ENCODE measurements at places on chromosomes 7 and 10. TPM values are rescaled to one million over a fixed set of nuclear protein-coding genes. Genes with fewer than 3 reads are reported as not detected.

DNA sequence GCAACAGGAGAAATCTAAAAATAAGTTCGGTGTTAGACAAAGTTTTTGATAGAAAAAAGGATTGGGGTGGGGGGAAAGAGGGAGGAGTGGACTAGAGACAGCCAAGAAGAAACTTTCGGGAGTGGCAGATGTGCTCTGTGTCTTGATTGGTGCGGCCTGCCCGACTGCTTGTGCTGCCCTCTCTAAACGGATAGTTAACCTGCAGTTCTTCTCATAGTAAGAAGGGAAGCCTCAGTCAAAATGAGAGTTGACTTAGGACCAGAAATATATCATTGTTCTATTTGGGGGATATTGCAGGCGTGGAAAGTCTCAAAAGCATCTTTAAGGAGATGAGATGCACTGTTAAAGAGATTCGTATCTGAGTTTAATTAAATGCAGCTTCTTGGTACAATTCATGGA, 39.3 kb downstream of the UBE3C start:
- no peak for DNase-seq

DNA sequence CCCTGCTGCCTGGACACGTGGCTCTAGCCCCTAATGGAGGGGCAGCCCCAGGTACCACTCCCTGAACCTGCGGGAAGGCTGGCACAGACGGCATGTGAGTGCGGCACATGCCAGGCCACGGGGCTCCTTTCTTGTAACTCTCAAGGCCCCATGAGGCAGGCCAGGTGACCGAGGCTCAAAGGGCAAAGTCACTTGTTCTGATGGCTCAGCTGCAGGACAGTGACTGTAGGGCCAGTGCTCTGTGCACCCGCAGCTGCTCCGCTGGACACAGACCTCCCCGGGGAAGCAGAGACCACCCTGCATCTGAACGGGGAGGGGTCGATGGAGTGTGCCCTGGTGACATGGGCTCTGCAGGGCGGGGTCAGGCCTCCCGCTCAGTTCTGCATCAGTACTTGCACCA, 55.3 kb downstream of the PTPRE start:
- no peak for DNase-seq

DNA sequence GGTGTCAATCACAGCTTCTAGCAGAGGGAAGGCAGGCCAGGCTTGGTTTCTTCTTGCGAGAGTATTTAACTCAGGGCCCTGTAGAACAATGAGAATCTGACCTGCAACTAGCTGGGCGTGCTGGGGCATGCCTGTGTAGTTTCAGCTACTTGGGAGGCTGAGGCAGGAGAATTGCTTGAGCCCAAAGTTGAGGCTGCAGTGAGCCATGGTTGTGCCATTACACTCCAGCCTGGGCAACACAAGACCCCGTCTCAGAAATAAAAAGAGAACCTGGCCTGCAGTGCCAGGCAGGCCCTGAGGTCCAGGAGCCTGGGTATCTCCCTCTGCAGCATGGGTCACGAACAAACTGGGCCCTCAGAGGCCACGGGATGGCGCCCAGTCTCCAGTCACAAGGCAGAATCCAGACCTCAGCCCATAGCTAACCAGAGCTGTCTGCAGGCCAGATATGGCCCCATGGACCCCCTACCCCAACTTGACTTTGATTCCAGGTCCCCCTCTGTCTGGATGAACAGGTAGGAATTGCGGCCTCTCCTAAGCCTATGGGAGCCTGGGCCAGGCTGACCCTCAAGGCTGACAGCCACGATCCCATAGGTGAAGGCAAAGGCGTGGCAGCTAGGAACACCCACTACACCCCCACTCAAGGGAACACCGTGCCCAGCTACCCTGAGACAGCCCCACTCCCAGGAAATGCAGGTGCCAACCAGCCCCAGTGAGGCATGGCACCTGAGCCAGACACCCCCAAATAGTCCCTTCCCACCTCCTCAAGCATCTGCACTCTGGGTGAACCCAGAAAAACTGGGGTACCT, 102.7 kb upstream of the TNRC18 start:
- DNase-seq = no peak

- DNase-seq = no peak
Observed at GRCh38 chr7:132078891-132079735, 497.2 kb downstream of the PLXNA4 start.

DNA sequence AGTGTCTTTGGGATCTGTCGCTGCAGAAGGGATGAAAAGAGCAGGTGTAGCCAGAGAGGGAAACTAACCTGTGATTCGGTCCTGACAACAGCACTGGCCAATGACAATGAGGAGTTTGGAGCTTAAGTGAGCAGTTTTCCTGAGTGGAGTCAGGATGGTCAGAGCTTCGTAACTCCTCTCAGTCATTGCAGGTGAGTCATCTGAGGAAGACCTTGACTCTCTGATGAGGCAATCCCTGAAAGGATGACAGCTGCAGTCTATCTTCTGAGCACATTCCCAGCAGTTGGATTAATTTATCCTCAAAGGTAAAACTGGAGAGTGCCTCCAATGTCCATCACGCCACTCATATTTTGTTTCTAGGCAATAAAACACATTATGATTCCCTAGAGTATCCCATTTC, 401.9 kb downstream of the POM121L12 start:
- DNase-seq = no peak

DNA sequence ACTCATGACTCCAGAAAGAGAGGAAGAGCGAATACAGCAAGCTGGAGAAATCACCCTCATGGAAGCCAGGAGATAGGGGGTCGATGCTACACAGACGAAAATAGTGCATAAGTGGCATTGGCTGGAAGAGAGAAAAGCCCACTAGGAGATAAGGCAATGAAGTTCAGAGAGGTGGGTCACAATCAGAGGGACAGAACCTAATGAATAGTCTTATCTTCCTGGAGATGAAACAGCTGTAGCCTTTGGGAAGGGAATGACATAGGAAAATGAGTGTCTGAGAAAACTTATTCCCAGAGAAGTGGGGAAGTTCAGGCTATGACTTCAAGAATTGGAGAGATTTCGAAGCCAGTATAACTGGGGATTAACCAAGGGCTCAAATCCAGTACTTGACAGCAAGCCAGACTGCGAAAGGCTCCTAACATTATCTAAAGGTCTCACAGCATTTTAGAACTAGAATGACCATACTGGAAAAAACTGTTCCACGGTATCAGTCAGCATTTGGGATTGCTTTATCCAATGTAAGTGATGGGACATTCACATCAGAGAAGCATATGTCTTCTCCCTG, 211.1 kb downstream of the ZNF365 start:
- DNase-seq = no peak

- DNase-seq = no peak
Observed at GRCh38 chr10:12783293-12783692, 218.2 kb downstream of the CCDC3 start.

GRCh38 chr10:87723500-87723899, 63.8 kb downstream of the PAPSS2 start:
- DNase-seq = no peak

DNA sequence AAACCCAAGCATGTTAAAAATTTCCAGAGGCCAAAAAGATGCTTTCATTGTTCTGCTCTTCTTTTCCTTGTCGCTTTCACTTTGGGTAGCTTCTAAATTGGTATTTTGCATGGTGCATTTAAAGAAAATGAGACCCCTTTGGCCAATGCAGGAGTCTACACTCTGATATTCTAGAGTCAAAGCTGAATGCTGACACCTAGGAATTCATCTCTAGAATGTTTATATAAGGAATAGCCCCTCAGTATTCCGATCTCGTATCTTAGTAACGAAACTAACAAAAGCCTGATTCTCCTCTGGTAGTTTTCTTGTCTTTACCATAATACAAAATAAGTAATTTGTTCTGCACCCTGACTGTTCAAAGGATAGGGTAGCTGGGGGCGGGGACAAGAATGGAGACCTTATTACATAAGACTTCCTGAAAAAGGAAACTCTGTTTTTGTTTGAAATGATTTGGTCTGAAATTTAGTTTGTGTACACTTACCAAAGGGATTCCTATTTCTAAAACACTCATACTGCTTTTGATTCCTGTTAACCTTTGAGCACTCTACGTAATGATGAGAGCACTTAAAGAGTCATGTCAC, 17.1 kb downstream of the IKZF1 start:
- no peak for DNase-seq

- DNase-seq = no peak
Observed at GRCh38 chr7:83301416-83301815, 138.7 kb upstream of the PCLO start.

DNA sequence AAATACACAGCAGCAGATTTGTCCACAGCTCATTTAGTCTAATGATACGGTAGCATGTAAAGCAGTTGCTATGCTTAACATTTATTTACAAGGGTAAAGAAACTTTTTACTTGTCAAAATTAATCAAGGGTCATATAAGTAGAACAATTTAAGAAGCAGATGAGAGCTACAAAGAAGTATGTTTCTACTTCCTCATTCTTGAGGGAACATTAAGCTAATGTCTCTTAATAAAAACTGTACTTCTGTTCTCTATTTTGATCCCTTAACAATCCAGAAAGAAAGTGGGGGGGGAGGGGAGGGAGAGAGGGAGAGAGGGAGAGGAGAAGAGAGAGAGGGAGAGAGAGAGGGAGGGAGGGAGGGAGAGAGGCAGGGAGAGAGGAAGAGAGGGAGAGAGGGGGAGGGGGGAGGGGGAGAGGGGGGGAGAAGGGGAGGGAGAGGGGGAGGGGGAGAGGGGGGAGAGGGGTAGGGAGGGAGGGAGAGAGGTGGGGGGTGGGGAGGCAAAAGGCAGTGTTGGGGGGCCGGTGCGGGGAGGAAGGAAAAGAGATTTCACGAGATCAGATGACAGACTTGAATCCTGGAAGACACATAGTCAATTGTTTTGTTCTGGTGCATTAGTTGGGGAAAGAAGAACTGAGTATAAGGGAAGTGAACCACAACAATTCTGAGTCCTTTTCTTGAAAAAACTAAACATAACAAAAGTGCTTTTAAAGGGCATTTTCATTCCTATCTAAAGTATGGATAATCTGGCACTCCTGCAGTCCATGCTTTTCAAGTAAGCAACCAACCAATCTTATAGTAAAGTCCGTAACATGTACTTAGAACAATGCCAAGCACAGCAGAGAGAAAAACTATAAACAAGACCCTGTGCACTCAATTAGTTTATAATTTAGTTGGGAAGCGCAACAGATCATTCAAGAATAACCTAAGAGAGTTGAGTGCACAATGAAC, 128.0 kb downstream of the USP6NL start:
- DNase-seq = no peak

GRCh38 chr7:54841772-54842697, 83.0 kb upstream of the SEC61G start:
- peak; percentile 16 for DNase-seq

GRCh38 chr7:13466874-13467547, 522.5 kb downstream of the ETV1 start:
- DNase-seq = no peak

GRCh38 chr7:128710481-128710880, 28.7 kb upstream of the CALU start:
- DNase-seq = no peak

DNA sequence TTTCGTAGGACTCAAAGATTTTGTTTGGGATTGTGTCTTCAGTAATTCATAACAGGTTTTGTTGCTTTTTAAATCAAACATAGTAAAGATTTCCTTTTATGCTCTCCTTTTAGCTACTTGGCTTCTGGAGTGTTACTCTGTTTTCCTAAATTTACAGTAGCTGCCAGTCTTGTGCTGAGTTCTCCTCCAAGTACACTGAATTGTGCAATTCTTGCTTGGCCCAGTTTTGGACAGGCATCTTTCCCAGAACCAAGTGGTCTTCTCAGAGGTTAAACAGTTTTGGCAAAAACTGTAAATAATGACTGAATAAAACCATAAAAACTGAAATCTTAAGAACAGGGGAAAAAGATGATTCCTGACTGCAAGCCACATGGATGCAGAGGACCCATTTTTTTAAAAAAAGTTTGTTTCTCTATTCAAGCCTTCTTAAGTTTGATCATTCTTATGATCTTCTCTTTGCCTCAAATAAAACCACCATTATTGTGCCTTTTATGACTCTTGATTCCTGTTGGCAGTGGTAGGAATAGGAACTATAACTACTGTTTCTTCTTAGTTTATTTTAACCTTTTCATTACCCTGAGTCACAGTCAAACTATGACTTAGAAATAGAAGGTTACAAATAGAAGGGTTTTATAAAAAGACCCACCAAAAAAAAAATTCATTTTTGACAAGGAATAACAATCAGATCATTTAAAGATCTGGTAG, 88.0 kb downstream of the MDFIC start:
- DNase-seq = no peak

- DNase-seq = peak; percentile 40
Observed at GRCh38 chr10:110568055-110568735, 700 bp downstream of the SMC3 start.

DNA sequence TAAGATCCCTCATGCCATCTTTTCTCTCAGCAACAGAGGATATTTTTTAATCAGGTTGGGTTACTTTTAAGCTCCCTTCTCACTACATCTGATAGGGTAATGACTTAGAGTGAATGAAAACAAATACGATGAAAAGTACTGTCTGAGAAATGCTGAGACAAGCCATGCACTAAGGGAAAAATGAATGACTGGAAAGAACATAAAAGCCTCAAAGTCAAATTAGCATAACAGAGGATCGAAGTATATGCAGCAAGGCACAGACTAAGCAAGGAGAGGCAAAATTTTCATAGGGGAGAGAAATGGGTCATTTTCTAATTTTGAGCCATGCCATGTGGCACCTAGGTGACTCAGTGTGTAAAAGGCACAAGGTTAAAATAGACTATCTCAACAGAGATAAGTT, 8.5 kb upstream of the POT1 start:
- no peak for DNase-seq

GRCh38 chr10:132493756-132494290, 43.8 kb upstream of the INPP5A start:
- DNase-seq = no peak

- no peak for DNase-seq
Observed at GRCh38 chr7:42020061-42020460, 216.9 kb downstream of the GLI3 start.

GRCh38 chr7:95141755-95142154, 182.6 kb downstream of the PON1 start:
- no peak for DNase-seq

Gene CUZD1
- total RNA-seq = 0.43 TPM

Gene ANAPC16
- 46.6 TPM for total RNA-seq

Gene ICA1
- total RNA-seq = 0.87 TPM

Gene LIPF
- total RNA-seq = not detected

Gene ANKRD1
- total RNA-seq = not detected

Gene TMEM236
- not detected for total RNA-seq

Gene PILRA
- total RNA-seq = 10.2 TPM

Gene DNAJC12
- not detected for total RNA-seq

Gene NODAL
- not detected for total RNA-seq

Measured in CD8-positive, alpha-beta T cell (primary cell).